ENCODE measurements at places on chromosomes 7 and 10. TPM values are rescaled to one million over a fixed set of nuclear protein-coding genes. Genes with fewer than 3 reads are reported as not detected.

GRCh38 chr7:74495112-74496086 lies 41.7 kb downstream of the GTF2IRD1 start:
- no peaks in the 10 kb centered on the region for H3K36me3 ChIP-seq
- no peak overlapping the region for H3K4me3 ChIP-seq
- DNase-seq: no peak

- no peaks in the 10 kb centered on the region for H3K27me3 ChIP-seq
- H3K4me3 ChIP-seq: no peak overlapping the region
- H3K36me3 ChIP-seq: no peaks in the 10 kb centered on the region
- H3K4me1 ChIP-seq: peaks cover 16% of the 10 kb centered on the region
- H3K27ac ChIP-seq: no peak overlapping the region
- no peak for DNase-seq
These were observed 137.9 kb upstream of the CCDC6 start for GRCh38 chr10:60044242-60044641.

- no peaks in the 10 kb centered on the region for H3K36me3 ChIP-seq
- H3K27me3 ChIP-seq: no peaks in the 10 kb centered on the region
- no peak overlapping the region for H3K4me3 ChIP-seq
- H3K4me1 ChIP-seq: no peaks in the 10 kb centered on the region
These were observed 65.6 kb upstream of the MKI67 start for GRCh38 chr10:128191847-128192246.

SLC26A5 gene
- not detected for total RNA-seq

- no peaks in the 10 kb centered on the region for H3K36me3 ChIP-seq
- H3K4me3 ChIP-seq: no peak overlapping the region
These were observed 123.6 kb upstream of the ANK3 start for GRCh38 chr10:60513281-60513680.

Data from stomach (tissue), 19 donors.